ENCODE measurements at places on chromosomes 11 and 22. TPM values are rescaled to one million over a fixed set of nuclear protein-coding genes. Genes with fewer than 3 reads are reported as not detected.

The SLC37A2 gene
- 1.2 TPM for total RNA-seq

The GGT5 gene
- not detected for total RNA-seq

The TSSK2 gene
- not detected for total RNA-seq

DNA sequence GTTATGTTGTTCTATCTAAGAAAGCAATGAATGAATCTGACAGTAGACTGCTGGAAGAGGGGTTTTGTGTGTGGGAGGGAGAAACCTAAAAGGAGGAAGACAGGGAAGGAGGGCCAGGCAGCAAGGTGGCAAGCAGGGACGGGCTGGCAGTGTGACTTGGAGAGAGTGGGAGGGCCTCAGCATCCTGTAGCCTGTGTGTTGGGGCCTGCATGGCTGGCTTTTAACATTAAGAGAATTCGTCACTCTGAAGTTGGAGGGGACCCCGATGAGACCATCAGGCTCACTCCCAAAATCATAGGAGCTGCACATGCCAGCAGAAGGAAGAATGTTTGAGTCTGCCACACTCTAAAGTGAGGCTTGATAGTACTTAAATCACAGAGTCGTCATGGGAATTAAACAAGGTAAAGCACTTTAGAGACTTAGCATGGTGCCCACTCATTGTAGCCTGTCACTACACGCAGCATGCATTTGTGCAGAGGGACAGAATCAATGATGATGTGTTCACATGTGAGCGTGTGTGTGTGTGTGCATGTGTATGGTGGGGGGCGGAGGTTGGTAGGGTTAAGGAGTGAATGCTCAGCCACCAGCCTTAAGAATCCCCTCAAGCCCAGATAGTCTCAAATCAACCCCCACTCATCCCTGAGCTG lies 199.5 kb downstream of the TENM4 start:
- peaks cover 3% of the 10 kb centered on the region for H3K27me3 ChIP-seq
- no peak overlapping the region for H3K27ac ChIP-seq
- no peaks in the 10 kb centered on the region for H3K36me3 ChIP-seq
- no peak overlapping the region for H3K4me3 ChIP-seq
- no peaks in the 10 kb centered on the region for H3K4me1 ChIP-seq

GRCh38 chr11:130801333-130802122 lies 114.8 kb downstream of the SNX19 start:
- no peak for DNase-seq
- no peaks in the 10 kb centered on the region for H3K36me3 ChIP-seq
- no peaks in the 10 kb centered on the region for H3K27me3 ChIP-seq

The OR51I1 gene
- not detected for total RNA-seq

Data from naive thymus-derived CD8-positive, alpha-beta T cell (primary cell).